ENCODE measurements at places on chromosomes 13 and 19.

- DNase-seq = no peak
Measured at GRCh38 chr13:112193463-112194166, 126.7 kb downstream of the SOX1 start.

DNA sequence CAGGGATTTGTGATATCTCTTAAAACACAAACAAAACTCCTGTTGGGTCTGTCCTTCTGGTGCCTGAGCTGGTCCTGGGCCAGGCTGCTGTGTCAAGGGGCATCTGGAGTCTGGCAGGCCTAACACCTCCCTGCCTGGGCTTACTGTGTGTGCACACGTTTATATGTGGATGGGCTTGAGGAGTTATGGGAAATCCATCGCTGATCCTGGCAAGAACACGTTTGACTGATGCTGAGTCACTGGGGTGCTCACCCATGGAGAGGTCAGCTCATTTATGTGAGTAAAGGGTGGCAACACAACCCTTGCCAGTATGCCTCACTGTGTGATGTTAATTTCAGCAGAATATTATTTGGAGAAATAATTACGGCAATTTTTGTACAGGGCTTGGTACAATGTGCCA, 44.5 kb upstream of the PCDH8 start:
- DNase-seq = no peak

DNA sequence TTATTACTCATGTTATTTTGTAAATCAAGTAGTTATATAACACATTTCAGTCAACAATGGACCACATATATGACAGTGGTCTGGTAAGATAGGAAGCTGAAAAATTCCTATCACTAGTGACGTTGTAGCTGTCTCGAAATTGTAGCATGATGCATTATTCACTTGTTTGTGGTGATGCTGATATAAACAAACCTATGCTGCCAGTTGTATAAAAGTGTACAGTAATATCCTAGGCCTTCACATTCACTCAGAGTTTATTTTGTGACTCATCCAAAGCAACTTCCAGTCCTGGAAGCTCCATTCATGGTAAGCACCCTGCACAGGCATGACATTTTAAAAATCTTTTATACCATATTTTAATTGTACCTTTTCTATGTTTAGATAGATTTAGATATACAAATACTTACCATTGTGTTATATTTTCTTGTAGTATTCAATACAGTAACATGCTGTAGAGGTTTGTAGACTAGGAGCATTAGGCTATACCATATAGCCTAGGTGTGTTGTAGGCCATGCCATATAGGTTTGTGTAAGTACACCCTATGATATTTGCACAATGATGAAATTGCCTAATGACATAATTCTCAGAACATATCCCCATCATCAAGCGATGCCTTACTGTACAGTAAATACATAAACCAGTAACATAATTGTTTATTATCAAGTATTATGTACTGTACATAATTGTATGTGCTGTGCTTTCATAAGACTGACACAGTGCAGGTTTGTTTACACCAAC, 49.3 kb downstream of the IFT88 start:
- no peak for DNase-seq

DNA sequence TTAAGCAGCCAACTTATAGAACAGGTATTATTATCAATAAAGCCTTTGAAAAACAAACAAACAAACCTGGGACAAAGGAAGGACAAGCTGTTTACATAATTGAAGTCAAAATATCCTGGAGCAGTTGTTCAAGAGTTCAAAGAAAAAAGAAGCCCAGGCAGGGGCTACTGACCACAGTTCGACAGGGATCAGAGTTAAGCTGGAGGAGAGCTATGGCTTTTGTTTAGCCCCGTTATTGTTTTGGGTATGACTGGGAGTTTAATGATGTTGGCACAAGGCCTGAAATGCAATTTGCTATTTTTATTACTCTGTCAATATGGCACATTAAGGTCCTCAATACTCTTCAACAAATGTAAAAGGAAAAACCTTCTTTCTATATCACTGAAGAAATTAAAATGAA, 624.4 kb upstream of the KLHL1 start:
- no peak for DNase-seq

DNA sequence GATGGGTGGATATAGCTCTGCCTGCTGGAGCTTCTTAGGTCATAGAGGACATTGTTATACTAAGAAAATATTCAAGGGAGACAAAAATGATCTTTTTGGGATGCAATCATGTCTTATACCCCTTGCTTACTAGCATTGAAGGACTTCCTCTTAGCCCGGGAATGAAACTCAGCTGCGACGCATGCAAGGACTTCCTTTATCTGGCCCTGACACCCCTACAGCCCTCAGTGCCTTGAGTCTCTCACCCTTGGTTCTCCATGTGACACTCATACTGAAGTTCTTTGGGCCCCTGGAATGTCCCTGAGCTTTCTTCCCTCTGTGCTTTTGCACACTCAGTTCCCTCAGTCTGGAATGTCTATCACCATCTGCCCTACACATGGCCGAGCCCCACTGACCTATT, 72.5 kb upstream of the MTIF3 start:
- DNase-seq = no peak

DNA sequence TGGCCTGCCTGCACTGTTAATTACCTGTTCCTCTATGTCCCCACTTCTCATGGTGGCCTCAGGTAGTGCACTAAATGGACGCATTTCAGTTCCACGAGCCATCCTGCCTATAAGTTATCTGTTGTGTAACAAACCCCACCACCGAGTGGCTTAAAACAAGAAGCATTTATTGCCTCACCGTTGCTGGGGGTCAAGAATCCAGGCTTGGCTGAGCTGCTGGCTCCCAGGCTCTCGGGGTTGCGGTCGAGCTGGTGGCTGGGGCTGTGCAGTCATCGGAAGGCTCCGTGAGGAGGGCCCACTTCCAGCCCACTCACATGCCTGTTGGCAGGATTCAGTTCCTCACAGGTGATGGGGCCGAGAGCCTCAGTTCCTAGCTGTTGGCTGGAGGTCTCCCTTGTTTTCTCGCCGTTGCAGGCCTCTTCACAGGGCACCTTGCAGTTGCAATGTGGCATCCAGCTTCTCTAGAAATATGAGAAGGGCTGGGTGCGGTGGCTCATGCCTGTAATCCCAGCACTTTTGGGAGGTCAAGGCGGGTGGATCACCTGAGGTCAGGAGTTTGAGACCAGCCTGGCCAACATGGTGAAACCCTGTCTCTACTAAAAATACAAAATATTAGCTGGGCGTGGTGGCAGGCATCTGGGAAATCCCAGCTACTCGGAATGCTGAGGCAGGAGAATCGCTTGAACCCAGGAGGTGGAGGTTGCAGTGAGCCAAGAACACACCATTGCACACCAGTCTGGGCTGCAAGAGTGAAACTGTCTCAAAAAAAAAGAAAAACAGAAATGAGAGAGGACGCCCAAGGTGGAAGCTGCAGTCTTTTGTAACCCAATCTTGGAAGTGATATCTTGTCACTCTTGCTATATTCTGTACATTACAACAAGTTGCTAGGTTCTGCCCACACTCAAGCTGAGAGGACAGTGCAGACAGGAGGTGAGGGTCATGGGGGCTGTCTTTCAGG, 6.5 kb upstream of the PTOV1 start:
- DNase-seq = no peak

- DNase-seq = no peak
Measured at GRCh38 chr13:110651726-110652230, 36.4 kb downstream of the NAXD start.

GRCh38 chr19:30309176-30309575, 63.0 kb upstream of the ZNF536 start:
- DNase-seq = no peak

DNA sequence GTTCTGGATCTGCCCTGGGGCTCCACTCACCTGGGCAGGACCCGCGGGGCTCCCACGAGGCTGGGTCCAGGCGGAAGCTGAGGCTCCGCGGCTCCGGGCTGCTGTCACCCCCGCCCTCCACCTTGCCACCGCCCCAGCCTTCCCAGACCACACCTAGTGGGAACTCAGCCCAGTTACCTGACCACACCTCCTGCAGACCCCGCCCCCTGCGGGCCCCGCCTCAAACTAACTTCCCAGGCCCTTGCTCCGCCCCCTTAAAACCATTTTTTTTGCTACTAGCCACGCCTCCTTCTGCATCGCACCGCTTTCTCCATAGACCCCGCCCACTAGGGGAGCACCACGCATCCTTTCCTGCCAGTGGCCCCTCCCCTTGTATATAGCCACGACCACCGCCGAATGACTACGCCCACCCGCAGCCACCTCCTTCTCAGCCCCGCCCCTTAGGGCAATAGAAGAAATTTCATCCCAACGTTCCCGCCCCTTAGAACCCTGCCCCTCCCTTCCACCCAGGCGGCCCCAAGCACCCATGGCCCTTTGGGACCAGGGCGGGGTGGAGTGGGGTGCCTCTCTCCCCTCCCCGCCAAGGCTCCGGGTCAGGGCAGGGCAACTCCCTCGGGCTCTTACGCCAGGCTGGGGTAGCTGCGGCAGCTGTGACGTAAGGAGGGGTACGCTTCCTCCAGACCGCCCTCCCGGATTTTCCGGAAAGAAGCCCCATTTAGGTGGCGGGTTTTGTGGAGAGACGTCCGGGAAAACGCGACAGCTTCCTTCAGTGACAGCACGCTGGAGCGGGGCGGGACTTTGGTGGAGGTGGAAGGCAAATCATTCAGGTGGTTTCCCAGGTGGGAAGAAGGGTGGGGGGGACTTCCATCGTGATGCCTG, at the start of gene SH2D3A:
Gene SH2D3A, minus strand, starts transcription at position 79 of the 879 bp plus-strand sequence. CDS start 3,687 bp downstream, outside the sequence.
- no peak for DNase-seq

DNA sequence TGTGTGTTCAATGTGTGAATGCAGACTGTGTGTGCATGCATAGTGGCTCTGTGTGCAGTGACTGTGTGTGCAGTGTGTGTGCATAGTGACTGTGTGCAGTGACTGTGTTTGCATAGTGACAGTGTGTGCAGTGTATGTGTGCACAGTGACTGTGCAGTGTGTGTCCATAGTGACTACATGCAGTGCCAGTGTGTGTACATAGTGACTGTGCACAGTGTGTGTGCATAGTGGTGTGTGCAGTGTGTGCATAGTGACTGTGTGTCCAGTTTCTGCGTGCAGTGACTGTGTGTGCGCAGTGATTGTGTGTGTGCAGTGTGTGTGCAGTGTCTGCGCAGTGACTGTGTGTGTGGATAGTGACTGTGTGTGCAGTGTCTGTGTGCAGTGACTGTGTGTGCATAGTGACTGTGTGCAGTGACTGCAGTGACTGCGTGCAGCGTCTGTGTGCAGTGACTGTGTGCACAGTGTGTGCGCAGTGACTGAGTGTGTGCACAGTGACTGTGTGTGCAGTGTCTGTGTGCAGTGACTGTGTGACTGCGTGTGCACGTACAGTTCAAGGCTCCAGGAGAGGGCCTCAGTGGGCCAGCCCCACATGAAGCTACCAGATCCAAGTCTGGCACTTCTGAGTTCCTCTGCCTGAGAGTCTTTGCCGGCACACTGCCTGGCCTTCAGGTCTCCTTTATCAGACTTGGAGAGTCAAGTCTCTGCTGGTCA, 90.3 kb downstream of the IER2 start:
- DNase-seq = no peak

GRCh38 chr19:45508861-45509691, 1.8 kb downstream of the VASP start:
- DNase-seq = no peak

DNA sequence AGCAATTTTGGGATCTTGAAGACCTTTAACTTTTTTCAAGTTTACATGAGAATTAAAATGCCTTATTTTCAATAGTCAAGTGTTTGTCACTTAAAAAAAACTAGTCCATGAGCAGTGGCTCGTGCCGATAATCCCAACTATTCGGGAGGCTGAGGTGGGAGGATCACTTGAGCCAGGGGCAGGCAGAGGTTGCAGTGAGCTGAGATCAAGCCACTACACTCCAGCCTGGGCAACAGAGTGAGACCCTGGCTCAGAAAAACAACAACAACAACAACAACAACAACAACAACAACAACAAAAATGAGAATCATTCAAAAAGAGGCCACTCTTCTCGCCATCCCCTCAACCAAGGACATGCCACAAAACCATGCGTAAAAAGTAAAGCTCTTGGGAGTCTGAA, 5.7 kb downstream of the FOXO1 start:
- no peak for DNase-seq

GRCh38 chr13:37192956-37193355, 87.5 kb upstream of the CSNK1A1L start:
- DNase-seq = no peak

DNA sequence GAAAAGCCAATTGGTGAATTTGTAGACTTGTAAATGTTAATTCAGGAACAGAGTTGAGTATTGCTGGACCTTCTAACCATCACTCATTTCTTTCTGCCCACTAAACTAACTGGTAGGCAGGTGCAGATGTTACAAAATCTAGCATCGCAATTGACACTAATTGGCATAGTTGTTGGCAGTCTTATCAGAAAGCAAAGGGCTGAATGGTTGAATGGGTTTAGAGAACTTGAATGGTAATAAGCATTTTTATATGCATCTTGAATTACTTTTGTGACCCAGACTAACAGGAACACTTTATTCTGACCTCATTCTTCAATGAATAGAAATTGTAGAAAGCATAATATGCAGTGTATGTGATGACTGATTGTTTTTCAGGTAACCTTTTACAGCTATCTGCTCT, 189.1 kb downstream of the GGACT start:
- no peak for DNase-seq

DNA sequence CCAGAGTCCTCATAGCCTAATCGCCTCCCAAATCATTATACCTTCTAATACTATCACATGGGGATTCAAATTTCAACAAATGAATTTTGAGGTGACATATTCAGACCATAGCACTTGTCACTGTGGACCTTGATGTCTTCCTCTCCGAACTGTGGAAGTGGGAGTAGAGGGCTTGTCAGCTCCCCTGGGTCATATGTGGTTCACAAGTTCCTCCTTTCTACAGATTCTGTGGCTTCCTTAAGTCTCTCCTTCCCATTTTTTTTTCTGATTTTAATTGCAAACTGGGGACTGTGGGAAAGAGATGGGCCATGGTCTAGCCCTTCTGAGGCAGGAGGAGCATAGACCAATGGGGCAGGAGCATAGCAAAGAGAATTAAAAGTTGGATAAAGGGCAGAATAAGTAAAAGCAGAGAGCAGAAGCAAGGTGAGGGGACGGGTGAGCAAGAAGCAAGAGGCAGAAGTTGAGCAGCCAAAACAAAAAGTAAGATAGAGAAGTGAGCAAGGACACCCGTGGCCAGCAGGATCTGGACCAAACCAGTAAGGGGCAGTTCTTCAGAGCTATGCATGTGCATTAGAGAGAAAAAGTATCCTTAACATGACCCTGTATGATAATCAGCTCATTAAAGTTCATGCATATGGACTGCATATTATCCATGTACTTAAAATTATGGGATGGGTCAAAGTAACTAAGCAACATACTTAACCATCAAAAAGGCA, 2.6 kb upstream of the SIGLEC7 start:
- DNase-seq = no peak

DNA sequence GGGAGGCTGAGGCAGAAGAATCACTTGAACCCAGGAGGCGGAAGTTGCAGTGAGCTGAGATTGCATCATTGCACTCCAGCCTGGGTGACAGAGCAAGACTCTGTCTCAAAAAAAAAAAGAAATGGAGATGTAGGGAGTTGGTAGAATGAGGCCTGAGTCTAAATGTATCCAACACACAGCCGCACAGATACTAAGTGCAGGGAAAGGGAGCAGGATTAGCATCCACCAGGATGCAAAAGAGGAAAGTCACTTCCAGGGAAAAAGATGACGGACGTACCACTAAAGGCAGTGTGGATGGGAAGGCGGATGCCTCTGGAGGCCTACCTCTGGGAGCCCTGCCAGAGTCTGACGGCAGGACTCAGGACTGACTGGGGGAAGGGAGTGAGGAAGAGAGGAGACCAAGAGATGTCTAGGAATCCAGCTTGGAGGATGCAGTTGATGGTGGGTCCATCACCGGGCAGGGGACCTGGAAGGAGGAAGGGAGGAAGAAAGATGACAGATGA, 6.8 kb downstream of the FAM98C start:
- DNase-seq = no peak

- DNase-seq = no peak
Measured at GRCh38 chr13:40464337-40465014, 202.0 kb downstream of the FOXO1 start.

- no peak for DNase-seq
Measured at GRCh38 chr13:84821261-84821660, 939.0 kb upstream of the SLITRK1 start.
